ENCODE measurements at places on chromosomes 11 and 22. TPM values are rescaled to one million over a fixed set of nuclear protein-coding genes. Genes with fewer than 3 reads are reported as not detected.

GRCh38 chr11:34755671-34756070 lies 134.8 kb downstream of the EHF start:
- H3K27ac ChIP-seq: no peak overlapping the region
- peaks cover 3% of the 10 kb centered on the region for H3K27me3 ChIP-seq
- peaks cover 27% of the 10 kb centered on the region for H3K36me3 ChIP-seq
- H3K4me1 ChIP-seq: no peaks in the 10 kb centered on the region
- DNase-seq: no peak

- H3K36me3 ChIP-seq: peaks cover 6% of the 10 kb centered on the region
- no peak for DNase-seq
- peak overlapping the region; percentile 63 for H3K4me3 ChIP-seq
- H3K27me3 ChIP-seq: peaks cover 60% of the 10 kb centered on the region
- peak overlapping the region; percentile 22 for H3K27ac ChIP-seq
- H3K4me1 ChIP-seq: peaks cover 46% of the 10 kb centered on the region
Observed at GRCh38 chr11:31804312-31805036, 6.6 kb downstream of the PAX6 start.

GRCh38 chr22:25492841-25493734 lies 71.4 kb upstream of the GRK3 start:
- no peak overlapping the region for H3K27ac ChIP-seq
- no peak overlapping the region for H3K4me3 ChIP-seq
- DNase-seq: no peak
- peaks cover 3% of the 10 kb centered on the region for H3K27me3 ChIP-seq
- peaks cover 22% of the 10 kb centered on the region for H3K36me3 ChIP-seq

DNA sequence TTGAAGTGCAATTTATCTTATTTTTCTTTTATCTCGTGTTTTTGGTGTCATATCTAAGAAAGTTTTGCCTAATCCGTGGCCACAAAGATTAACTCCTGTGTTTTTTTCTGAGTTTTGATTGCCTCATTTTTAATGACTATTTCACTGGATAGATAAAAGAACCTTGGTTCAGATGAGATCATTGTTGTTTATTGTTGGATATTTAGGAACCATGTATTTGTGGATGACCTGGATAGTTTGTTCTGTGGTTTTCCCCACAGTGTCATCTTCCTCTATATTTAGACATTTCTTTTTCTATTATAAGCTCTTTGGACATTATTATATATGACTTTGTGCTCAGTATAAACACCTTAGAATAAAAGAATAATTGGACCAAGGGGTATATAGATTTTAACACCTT lies 37.2 kb downstream of the PPP6R3 start:
- no peak overlapping the region for H3K27ac ChIP-seq
- H3K4me3 ChIP-seq: peak overlapping the region; percentile 7
- H3K27me3 ChIP-seq: peaks cover 3% of the 10 kb centered on the region
- DNase-seq: no peak

DNA sequence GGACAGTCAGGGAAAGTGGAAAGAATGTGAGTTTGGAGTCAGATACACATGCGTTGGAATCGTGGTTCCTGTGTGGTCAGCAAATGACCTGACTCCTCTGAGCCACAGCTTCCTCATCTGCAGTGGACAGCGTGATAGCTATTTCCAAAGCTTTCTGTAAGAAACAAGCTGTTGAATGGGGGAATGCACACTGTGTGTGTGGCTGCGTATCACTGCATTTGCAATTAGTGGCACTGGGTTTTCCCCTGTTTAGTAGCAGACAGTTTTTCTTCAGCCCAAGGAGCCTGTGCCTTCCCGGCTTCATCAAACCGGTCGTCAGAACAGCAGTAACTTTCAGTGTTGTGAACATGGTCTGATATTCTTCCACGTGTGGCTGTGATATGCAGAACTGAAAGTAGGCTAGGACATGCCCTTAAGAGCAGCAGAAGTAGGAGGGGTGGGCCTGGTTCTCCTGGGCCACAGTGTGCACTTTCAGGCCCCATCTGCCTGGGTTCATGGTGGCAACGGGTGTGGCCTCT lies 121.5 kb downstream of the RRAS2 start:
- peaks cover 12% of the 10 kb centered on the region for H3K27me3 ChIP-seq
- peaks cover 11% of the 10 kb centered on the region for H3K4me1 ChIP-seq

- DNase-seq: no peak
- H3K27ac ChIP-seq: no peak overlapping the region
- no peaks in the 10 kb centered on the region for H3K36me3 ChIP-seq
- H3K4me1 ChIP-seq: no peaks in the 10 kb centered on the region
Observed at GRCh38 chr11:111320728-111321568, 22.6 kb downstream of the POU2AF3 start.

DNA sequence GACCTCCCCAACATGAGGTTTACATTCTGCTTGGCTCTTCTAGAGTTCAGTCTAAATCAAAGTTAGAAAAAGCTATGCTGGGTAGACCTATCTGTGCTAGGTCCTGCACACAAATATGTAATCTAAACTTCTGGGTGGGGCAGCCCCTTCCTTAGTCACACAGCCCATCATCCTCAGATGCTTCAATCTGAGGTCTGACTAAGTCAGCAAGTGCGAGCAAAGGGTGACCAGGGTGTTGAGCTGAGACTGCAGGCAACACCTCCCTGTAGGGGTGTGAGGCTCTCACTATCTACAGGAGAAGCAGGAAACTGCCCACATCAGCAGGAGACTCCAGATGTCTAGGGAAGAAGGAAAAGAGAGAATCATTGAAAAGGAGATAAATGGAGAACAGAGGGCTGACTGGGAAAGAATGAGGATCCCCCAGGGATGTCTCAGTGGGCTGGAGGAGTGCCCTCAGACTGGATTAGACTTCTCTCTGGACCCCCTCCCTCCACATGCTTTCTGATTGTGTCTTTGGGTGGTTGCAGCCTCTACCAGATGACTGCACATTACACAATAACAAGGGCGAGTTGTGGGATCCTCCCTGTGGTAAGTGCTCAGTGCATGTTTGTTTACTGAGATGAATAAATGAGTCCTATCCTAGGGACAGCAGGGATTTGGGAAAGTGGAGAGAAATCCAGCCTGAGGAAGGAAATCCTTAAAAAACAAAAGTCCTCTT lies 266.2 kb upstream of the PLET1 start:
- H3K36me3 ChIP-seq: no peaks in the 10 kb centered on the region
- peaks cover 26% of the 10 kb centered on the region for H3K4me1 ChIP-seq
- H3K27ac ChIP-seq: no peak overlapping the region
- H3K27me3 ChIP-seq: peaks cover 5% of the 10 kb centered on the region
- H3K4me3 ChIP-seq: no peak overlapping the region

DNA sequence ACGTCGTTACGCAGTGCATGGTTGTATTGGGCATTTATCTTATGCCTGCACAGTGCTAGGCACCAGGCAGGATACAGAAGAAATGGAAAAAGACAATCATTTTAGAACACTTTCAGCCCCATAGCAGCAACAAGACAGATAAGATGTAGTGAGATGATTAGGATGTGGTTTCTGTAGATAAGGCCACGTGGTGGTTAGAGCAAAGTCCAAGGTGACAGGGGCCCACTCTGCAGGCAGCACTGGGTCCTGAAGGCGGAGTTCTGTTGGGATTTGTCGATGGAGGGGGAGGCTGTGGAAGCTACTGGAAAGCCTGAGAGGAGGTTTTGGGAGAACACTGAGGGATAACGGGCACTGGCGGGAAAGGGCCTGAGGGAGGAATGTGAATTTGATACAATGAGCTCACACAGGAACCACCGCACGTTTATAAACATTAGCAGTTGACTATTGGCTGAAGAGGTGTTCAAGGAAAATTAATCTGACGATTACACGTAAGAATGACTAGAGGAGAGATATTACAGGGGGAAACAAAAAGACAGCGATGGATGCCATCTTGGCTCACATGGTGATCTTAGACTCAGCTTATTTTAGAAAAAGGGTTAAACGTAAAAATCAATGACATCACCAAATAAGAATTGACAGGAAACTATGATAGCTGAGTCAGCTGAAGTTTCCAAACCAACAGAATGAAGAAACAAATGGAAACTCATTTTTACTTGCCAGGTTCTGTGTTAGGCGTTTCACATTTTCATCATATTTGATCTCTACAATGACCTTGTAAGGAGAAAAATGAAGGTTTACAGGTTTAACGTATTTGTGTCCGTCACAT lies 551.0 kb downstream of the OPCML start:
- no peaks in the 10 kb centered on the region for H3K27me3 ChIP-seq
- no peak overlapping the region for H3K4me3 ChIP-seq
- no peaks in the 10 kb centered on the region for H3K4me1 ChIP-seq

DNA sequence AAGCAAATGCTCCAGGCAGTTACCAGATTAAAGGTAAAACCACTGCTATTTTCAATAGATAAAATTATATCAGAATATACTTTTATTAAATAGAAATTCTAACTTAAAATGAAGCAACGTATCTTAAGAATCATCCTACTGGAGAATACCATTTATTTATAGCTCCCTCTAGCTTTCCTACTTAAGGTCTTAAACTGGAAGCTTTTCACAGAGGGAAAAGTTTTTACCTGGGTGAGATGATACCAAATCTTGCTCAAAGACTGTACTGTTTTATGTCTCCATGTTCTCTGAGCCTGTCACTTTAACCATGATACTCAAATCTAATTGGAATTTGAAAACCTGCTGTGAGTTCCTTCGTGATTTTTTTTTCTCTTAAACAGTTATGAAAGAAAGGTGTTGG lies 291.8 kb downstream of the AASDHPPT start:
- no peaks in the 10 kb centered on the region for H3K4me1 ChIP-seq
- no peak overlapping the region for H3K4me3 ChIP-seq
- H3K36me3 ChIP-seq: no peaks in the 10 kb centered on the region
- DNase-seq: no peak
- H3K27ac ChIP-seq: no peak overlapping the region

DNA sequence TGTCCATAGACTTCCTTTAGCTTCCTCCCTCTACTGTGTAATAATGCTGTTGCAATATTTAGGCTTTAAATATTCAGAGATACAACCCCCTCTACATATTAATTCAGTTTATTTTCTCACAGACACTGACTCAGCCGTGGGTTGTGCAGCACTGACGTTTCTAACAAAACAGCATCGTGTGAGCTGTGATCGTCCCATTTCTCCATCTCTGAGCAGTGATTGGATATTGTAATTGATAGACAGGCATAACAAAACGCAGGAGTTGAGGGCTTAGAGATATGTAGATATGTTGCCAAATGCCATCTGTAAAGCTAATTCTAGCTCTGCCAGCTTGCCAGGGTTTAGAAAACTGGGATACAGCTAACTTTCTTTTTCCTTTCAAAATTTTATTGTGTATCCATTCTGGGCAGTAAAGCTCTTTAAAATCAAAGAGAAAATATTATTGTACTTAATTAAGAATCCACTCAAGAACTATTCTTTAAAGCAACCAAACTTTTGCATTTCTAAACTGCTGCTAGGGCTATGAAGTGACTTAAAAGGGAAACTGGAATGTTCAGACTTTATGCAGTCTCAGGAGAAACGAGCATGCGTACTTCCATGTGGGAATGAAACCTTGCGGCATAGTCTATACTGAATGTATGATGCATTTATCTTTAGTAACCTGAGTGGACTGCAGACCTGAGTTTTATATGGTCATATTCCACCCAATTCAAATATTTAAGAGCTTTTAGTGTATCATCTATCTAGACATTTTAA lies 22.7 kb downstream of the BTBD10 start:
- H3K4me3 ChIP-seq: no peak overlapping the region
- no peak for DNase-seq
- H3K4me1 ChIP-seq: peaks cover 4% of the 10 kb centered on the region
- peaks cover 4% of the 10 kb centered on the region for H3K36me3 ChIP-seq
- H3K27ac ChIP-seq: no peak overlapping the region
- H3K27me3 ChIP-seq: no peaks in the 10 kb centered on the region

GRCh38 chr11:27472398-27473016 lies at the start of gene LGR4:
TSS of gene LGR4 (minus strand) at chr11:27472790. CDS start at chr11:27472302, 488 bp downstream.
- no peaks in the 10 kb centered on the region for H3K36me3 ChIP-seq
- peaks cover 10% of the 10 kb centered on the region for H3K27me3 ChIP-seq
- DNase-seq: peak; percentile 88
- H3K4me1 ChIP-seq: peaks cover 10% of the 10 kb centered on the region

- H3K4me1 ChIP-seq: peaks cover 12% of the 10 kb centered on the region
- H3K27ac ChIP-seq: no peak overlapping the region
- H3K36me3 ChIP-seq: peaks cover 13% of the 10 kb centered on the region
Observed at GRCh38 chr11:133942577-133942976, 14.2 kb downstream of the IGSF9B start.

DNA sequence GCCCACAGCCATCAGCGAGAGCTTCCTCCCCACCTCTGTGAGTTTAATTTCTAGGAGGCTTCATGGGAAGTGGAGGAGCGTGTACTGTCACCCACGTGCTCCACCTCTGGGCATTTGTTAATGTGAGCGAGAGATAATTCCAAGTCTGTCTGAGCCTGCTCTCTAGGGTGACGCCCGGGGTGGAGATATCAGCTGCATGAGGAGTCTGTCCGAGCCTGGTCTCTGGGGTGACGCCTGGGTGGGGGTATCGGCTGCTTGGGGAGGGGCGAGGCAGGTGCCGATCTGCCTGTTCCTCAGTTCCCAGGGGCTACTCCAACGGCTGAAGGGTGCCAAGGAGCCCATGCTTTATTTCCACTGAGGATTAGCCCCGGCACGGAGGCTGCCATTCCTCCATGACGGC lies 735.0 kb downstream of the BRD1 start:
- H3K36me3 ChIP-seq: no peaks in the 10 kb centered on the region
- no peak overlapping the region for H3K4me3 ChIP-seq
- peaks cover 5% of the 10 kb centered on the region for H3K27me3 ChIP-seq

- no peaks in the 10 kb centered on the region for H3K4me1 ChIP-seq
Observed at GRCh38 chr22:27120036-27120435, 462.6 kb downstream of the MIAT start.

DNA sequence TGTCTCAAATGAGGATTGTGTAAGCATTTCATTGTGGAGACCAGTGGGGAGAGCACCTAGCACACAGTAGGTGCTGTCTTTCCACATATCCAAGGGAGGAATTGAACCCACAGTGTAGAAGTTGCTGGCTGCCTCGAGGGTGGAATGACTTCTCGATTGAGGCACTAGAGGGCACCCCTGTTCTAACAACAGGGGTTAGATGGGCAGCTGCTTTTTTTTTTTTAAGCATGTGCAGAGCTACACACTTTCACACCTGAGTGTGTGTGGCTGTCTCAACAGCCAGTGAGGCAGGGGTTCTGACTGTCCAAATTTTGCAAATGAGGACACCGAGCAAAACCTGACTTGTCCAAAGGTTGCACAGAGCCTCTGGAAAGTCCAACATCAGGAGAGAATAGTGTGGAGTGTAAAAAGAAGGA lies 118.2 kb upstream of the CRYBB3 start:
- peaks cover 3% of the 10 kb centered on the region for H3K27me3 ChIP-seq
- H3K4me1 ChIP-seq: peaks cover 17% of the 10 kb centered on the region
- H3K36me3 ChIP-seq: no peaks in the 10 kb centered on the region
- H3K4me3 ChIP-seq: no peak overlapping the region
- H3K27ac ChIP-seq: no peak overlapping the region

DNA sequence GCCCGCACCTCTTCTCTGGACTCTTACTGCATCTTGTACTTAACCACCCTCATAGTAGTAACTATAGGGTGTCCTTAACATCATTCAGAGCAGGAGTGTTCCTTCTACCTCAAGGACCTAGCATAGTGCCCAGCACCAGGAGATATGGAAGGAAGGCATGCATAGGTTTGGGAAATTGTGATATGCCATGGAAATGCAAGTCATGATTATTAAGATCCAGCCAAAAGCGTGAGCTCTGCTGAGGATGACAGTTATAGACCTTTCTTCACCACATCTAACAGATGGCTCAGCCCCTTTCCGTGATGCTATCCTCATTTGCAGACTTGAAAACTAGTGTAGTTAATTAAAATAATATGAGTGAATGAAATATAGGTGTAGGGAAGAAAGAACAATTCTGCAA lies 746.1 kb downstream of the NTM start:
- no peaks in the 10 kb centered on the region for H3K36me3 ChIP-seq
- no peak overlapping the region for H3K4me3 ChIP-seq
- DNase-seq: no peak
- no peak overlapping the region for H3K27ac ChIP-seq
- peaks cover 1% of the 10 kb centered on the region for H3K27me3 ChIP-seq

USH1C gene
- 1.4 TPM for total RNA-seq

ST13 gene
- 302 TPM for total RNA-seq

EHF gene
- total RNA-seq: not detected

APOL6 gene
- 0.23 TPM for total RNA-seq

OR8D4 gene
- total RNA-seq: not detected

MUC2 gene
- total RNA-seq: not detected

ZNF215 gene
- 7.0 TPM for total RNA-seq

OSBPL5 gene
- total RNA-seq: 55.2 TPM
